Renal cortical epithelial cell (primary cell): ENCODE measurements at places on chromosomes 6 and 20.

DNA sequence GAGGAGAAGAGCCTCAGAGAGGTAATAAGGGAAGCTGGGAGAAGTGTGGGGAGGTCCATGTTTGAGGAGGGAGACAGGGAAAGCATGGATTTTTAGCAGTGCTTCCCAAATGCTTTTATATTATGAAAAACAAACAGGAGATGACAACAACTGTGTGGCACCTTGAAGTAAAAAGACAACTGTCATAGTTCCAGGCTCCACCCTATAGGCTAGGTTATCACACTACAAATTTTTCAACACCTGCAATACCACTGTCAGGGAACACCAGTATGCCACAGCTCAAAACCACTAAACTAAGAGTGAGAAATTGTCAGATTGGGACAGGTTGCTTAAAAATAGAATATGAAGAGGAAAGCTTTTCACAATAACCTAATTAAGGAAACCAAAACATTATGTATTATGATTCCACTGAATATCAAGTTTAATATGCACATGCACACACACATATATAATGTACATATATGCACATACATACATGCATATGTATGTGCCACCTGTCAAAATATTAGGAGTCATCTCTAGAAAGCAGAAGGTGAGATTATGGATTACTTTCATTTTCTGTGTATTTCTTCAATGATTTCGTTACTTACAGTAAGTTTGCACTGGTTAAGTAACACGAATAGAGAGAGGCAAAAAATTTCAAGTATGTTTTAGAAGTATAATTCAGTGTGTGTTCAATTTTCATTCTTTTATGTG, 261.2 kb downstream of the PTPRK start:
- no peak for DNase-seq

DNA sequence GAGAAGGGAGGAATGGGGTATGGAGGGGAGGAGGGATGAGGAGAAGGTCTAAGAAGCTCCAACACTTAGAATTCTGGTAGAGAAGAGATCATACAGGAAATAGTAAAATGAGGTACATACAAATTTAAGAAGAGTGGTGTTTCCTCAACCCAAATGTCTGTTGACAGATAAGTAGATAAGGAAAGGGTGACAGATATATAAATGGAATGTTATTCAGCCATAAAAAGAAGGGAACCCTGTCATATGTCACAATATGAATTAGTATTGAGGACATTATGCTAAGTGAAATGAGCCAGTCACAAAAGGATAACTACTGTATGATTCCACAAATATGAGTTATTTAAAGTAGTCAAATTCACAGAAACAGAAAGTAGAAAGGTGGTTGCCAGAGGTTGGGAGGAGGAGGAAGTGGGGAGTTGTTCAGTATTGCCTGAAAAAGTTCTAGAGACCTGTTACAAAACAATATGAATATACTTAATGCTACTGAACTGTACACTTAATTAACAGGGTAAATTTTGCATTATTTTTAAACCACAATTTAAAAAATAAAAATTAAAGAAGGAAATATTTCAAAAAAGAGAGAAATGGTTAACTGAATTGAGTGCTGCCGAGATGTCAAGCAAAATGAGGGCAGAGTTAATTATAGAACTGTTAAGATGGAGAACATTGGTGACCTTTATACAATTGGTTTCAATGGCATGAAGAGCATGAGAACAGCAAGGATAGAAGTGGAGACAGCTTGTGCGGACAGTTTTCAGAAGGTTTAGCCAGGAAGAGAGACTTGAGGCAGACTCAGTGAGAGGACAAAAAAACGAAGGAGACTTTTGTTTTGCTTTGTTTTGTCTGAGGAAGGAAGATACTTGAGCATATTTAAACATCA, 47.6 kb upstream of the ADGRF4 start:
- no peak for DNase-seq

GRCh38 chr6:138499303-138500018, at the start of gene NHSL1:
Gene NHSL1 (minus strand): TSS chr6:138499494. CDS start chr6:138499290, 204 bp downstream.
- peak; percentile 95 for DNase-seq

- no peak for DNase-seq
These were observed 2.1 kb downstream of the HNF4A start for GRCh38 chr20:44357555-44358125.

DNA sequence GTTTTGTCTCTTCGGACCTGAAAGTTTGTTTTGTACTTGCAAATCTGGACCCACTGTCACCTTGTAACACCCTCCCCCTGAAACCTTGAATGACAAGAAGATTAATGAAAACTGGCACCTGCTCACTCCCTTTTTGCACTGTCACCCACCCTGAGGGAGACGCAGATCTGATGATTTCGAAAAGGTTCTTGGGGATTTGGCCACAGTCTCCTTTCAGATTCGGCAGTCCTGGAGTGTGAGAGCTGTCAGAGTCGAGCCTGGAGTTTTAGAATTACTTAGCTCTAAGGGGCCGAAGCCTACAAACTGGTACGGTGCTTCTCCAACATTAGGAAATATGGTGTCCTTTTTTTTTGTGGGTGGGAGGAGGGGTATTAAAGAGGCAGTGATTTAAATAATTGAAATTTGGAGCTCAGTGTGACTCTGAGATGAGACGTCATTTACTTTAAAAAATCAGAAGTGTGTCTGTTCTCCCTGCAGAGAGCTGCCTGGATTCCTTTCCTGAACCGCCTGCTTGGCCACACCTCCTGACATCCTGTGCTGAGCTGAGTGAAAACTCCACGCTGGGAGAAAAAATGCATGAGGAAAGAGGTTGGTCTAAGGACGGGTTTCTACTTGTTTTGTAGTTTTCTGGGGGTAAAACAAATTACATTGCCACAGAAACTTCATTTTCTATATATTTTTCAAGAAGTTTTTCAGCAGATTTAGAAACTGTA, 447.0 kb upstream of the CDH4 start:
- DNase-seq = no peak

GRCh38 chr6:25154034-25154596, 125.1 kb upstream of the CARMIL1 start:
- peak; percentile 68 for DNase-seq

DNA sequence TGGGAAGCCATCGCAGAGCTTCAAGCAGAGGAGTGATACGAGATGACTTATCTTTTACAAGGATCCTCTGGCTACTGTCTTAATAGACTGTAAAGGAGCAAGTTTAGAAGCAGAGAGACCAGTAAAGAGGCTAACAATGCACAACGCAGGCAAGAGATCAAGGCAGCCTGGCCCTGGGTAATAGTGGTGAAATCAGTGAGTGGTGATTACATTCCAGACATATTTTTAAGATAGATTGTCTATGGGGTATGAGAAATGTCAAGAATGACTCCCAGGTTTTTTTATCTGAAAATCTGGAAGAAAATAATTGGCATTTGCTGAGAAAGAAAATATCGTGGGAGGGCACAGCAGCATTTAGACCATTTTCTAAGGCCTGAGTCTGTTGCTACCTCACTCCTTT, 213.6 kb upstream of the HTR1E start:
- DNase-seq = no peak

- DNase-seq = no peak
These were observed 156.9 kb upstream of the SSTR4 start for GRCh38 chr20:22878166-22878565.

GRCh38 chr6:46419576-46420002, 71.7 kb downstream of the RCAN2 start:
- DNase-seq = peak; percentile 69

DNA sequence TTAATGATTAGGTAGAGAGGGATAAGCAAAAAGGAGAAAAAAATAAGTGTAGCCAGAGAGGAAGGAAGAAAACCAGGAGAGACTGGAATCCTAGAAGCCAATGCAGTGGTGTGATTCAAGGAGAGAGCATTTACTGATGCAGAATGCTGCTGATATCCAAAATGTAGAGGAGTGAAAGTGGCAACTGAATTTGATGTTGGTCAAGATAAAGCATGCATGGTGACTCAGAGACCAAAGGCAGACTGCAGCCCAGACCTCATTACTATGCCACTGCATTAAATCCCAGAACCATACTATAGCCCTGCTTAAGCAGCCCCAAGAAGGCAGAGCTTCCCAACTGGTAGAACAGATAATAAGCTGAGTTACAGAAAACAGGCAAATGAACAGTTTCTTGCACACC, 15.8 kb downstream of the KLHL32 start:
- DNase-seq = no peak

DNA sequence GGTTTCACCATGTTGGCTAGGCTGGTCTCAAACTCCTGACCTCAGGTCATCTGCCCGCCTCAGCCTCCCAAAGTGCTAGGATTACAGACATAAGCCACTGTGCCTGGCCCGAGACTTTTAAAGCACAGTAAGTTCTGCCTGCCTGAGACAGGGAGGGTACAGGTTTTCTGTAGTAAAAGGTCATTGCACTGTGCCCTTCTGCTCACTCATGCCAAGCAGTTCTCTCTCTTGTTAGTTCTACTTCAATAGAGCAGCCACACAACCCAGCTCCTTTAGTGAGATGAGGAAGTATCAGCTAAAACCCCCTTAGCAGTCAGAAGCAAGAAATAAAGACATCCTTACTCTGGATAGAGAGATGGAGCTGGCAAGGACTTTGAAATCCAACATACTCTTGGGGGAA, 52.4 kb upstream of the ARMH2 start:
- peak; percentile 62 for DNase-seq

DNA sequence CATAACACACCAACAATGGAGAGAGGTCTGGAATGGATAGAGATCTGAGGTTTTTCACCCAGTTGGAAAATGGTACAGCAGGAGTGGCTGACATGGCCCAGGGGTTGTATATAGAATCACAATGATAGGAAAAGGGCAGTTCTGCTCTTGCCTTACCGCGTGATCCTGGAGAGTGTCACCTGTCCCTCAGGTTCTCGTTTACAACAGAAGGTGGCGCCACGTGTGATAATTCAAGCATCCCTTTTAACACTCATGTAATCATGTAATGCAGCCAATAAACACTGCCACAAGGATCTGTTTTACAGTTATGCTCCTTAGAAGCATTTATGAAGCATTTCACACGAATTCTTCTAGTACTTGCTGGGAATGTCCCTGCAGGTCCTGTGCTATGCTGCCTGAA, 12.9 kb upstream of the WFDC2 start:
- peak; percentile 47 for DNase-seq

DNA sequence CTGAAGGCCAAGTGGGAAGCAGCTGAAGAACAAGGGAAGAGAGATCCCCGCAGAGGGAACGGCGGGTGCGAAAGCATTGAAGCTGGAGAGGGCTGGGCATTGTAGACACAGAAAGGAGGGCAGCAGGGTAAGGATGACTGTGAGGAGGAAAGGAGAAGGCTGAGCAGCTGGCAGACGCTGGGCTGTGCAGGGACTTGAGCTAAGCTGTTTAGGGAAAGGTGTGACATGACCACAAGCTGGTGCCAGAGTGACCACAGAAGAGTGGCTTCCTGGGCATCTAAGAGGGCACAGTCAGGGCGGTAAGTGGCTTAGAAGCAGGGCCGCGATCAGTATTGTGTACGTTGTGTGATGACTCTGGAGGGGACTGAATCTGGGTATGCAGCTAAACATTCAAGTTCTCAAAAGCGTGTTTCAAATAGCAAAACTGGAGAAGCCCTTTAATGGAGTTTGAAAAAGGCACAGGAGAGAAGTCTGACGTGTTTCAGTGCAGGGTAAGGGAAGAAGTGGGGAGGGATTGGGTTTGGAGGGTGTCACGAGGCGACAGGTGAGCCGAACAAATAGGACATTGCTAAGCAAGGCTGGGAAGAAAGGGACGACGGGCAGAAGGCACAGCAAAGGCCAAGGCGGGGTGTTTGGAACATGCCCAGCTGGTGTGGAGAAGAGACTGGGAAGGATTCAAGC, 46.1 kb upstream of the ARFGEF2 start:
- DNase-seq = no peak

DNA sequence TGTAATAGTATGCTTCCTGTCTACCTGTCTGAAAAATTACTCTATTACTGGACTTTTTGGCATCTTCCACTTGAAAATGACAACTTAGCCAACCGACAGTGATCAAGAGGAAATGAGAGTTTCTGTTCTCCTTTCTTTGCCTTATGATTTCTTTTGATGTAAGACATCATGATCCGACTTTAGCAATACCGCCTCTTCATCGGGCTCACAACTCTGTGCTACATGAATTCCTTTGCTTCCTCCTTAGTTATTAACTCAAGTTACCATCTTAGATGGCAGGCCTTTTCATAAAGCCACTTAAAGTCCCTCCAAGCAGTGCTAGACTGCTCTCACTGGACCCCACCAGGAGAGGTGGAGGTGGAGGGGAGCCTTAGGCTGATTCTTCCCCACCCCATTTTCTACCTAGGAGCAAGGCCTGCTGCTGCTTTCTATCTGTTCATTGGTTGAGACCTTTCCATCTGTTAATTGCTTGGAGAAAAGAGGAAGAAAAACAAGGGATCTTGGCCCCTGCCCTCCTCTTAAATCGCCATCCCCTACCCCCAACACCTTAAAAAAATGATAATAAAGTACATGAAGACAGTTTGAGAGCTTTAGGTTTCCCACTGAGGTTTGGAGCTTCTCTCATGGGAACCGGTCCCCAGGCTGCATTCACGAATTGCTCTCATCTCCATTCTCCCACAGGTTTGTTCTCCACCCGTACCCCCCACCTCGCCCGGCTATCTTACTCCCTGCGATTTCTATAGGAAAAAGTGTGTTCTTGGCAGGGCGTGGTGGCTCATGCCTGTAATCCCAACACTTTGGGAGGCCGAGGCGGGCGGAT, 21.6 kb upstream of the MCM3 start:
- DNase-seq = no peak

DNA sequence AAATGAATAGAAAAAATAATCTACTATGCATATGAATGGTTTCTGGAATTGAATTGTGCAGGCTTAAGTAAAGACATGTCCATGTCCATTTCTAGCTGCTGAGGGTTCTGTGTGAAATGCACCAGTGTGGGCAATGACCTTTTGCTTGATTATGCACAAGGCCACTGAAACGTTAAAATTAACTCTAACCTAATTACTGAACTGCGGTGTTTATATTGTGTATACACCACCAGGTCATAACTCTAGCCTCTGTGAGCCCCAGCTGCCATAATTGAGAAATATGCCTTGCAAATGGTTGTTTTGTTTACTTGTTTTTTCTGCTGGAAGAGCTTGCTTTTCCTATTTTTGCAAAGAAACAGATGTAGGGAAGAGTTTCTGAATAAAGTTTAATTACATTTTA, 46.1 kb downstream of the RSPO3 start:
- no peak for DNase-seq

DNA sequence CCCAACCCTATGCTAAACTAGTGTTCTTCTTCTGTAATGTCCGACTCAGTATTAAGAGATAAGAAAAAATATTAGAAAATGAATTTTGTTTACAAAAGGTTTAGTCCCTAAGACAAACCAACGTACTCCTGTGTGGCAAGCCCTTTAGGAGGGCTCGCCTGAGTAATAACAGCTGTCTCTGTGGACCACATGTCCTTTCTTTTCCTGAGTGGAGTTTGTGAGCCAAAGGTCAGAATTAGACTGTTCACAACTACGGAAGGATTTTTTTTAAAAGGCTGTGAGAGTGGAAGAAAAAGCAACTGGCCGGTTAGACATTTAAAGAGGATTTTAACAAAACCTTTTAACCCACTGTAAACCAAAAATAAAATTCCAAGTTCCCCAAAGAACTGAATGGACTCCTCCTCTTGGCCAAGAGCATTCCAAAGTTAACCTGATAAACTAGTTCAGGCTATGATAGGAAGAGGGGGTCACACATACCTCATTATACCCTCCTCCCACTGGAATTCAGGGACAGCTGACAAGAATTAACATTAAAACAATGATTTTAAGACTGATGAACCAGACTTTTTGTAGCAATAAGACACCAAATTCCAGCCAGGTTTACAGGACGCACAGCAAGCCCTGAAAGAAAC, 43.5 kb downstream of the FAM184A start:
- DNase-seq = no peak

GRCh38 chr20:57030611-57031600, 235.5 kb downstream of the BMP7 start:
- no peak for DNase-seq
